Hematopoietic multipotent progenitor cell treated with erythropoietin and hydrocortisone succinate and interleukin-3 and kit ligand, for 15 days (in vitro differentiated cells): ENCODE measurements at places on chromosomes 13 and 19.

- no peak for DNase-seq
Measured at GRCh38 chr19:32181216-32181920, 164.0 kb upstream of the ZNF507 start.

- no peak for DNase-seq
Measured at GRCh38 chr19:29031216-29031615, 181.7 kb downstream of the UQCRFS1 start.

DNA sequence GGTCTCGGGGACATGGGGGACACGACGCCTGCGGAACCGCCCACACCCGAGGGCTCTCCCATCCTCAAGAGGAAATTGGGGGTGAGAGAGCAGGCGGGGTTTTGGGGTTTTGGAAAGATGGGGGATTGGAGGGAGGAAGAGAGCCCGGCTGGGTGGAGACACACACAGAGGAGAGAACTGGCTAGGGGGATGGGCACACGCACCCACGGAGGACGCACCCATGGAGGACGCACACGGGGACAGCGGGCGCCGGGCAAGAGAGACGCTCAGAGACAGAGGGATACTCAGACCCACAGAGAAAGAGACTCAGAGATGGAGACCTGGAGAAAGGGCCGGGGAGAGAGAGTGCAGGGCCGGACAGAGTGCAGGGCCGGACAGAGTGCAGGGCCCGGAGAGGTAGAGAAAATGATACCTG, 52.1 kb downstream of the MAP4K1 start:
- DNase-seq: no peak

DNA sequence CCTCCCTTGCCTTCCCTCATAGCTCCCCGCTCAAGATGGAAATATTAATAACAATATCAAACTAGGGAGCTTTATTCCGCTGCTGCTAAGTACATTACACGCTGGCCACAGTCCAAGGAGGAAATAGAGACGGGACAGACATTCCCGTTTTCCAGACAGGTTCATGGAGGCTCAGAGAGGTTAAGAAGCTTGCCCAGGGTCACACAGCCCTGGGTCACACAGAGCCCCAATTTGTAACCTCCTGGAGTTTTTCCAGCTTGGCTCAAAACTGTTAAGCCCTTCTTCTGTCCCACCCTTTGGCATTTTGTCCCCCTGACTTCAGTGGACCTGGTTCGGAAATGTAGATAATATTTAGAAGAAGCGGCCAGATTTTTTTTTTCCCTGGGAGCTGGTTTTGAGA, 2.0 kb downstream of the BICRA start:
- DNase-seq: no peak
